ENCODE measurements at places on chromosomes 7 and 10.

GRCh38 chr10:76115131-76115470 lies 683.7 kb downstream of the LRMDA start:
- DNase-seq: no peak

DNA sequence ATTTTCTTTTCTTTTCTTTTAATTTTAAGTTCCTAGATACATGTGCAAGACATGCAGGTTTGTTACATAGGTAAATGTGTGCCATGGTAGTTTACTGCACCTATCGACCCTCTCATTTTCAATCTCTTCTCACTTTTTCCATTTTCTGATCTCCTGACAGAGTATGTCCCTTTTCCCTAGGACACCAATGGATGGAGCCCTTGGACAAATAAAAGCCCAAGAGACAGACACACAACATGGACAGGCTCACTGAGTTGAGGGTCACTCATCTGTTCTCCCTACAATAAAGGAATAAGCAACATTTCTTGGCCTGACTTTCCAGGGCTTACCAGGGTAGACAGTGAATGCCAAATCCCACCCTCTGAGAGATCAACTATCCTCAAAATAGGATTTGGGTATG lies 15.2 kb upstream of the UBE2D1 start:
- DNase-seq: no peak

GRCh38 chr7:1096156-1097119 lies 8.5 kb downstream of the GPER1 start:
- no peak for DNase-seq

DNA sequence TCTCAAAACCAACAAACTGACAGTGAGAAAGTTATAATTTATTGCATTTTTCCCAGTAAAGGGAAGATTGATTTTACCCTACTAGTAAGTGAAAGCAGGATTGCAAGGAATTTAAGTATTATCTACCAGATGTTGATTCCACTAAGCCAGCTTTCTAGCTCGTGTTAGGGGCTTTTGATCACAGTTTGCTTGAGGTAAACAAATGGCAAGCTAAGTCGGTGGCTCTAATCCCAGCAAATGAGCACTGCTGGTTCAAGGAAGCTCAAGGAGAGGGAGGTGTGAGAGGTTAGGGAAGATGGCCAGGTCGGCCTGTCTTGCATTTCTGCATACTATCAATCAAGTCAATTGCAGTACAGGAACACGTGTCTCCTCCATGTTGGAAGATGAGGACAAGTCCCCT lies 448.7 kb upstream of the POM121L12 start:
- DNase-seq: no peak

GRCh38 chr7:150451097-150451793 lies 815 bp downstream of the GIMAP8 start:
- DNase-seq: peak; percentile 83

- no peak for DNase-seq
Measured at GRCh38 chr10:89553064-89553734, 17.8 kb upstream of the SLC16A12 start.

- no peak for DNase-seq
Measured at GRCh38 chr7:2503056-2503941, 16.3 kb upstream of the LFNG start.

DNA sequence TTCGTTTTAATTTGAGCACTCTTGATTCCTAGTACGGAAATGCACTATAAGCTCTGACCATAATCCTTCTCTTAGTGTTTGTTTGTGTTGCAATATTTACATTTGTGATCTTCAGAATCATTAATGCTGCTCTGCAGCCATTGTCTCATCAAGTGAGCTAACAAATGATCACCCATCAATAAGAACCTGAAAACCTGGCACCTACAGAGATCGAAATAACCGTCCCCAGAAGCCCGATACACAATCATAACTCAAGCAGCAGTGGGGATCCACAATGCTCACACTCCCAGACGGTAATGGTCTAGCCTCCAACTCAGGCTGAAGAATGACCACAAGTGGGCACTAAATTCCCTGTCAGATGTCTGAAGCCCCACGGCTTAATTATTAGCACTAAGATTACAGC lies 156.0 kb upstream of the NFE2L3 start:
- no peak for DNase-seq

GRCh38 chr7:92614660-92615174 lies 24.5 kb upstream of the FAM133B start:
- DNase-seq: no peak

Measured in activated T-cell treated with anti-CD3 and anti-CD28 coated beads, Interleukin-2, amount 50 U/mL, for 24 hours (primary cell).